ENCODE measurements at places on chromosomes 5 and 9.

- no peak for DNase-seq
Observed at GRCh38 chr9:2559192-2560152, 62.1 kb upstream of the VLDLR start.

DNA sequence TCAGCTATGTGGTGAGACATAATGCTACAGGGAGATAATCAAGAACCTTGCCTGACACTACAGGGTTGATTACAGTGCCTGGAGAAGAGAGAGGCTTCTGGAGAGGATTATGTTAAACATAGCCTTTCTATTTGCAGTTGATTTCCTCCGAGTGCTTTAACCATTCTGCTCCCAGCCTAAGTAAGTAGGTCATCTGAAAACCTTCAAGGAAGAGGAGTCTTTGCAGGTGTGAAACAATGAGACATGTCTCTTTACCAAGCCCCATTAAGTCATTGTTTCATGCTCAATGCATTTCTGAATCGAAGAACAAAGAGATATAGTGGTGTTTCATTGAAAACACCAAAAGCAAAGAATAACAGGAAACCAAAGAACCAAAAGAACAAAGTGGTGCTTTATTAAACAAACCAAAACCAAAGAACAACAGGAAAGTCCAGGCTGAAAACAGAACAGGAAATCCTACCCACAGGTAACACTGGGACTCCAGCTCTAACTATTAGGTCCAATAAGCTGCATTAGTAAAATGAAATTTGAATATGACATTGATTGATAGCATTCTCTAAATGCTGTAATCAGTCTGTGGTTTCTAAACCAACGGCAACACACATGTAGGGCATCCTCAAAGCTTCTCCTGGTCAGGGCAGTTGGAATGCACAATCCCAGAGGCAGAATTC is 113.3 kb upstream of the SPATA31D4 start:
- DNase-seq, result no peak

DNA sequence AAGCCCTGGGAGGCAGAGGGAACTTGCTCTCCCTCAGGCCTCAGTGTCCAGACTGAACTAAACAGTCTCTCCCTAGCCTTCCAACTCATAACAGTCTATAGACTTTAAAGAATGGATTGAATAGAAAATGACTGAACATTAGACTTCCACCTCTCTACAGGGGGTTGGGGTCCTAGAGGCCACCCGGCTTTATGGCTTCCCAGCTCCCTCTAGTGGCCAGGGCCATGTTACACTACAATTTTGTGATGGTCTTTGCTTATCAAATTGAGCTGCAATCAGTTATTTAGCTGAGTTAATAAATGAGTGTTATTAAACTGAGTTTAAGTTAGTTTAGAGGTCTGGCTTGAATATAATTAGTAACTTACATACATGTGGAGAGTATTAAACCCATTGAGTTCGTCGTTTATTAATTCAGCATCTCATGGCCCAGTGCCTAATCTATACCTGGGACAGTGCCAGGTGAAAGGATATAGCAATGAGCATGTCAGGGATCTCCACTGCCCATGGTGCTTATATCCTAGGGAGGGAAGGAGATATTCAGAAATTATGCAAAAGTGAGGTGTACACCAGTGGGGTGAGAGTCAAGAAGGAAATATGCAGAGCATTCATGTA is 105.2 kb downstream of the SH3TC2 start:
- no peak for DNase-seq

GRCh38 chr9:121701736-121702261 is 50.4 kb downstream of the DAB2IP start:
- no peak for DNase-seq

GRCh38 chr5:128641861-128642260 is 103.8 kb upstream of the FBN2 start:
- DNase-seq, result no peak
